ENCODE measurements at places on chromosomes 4 and X.

- DNase-seq: no peak
These were observed 19.8 kb upstream of the PPARGC1A start for GRCh38 chr4:23909671-23910070.

- no peak for DNase-seq
These were observed 566.7 kb upstream of the TENM3 start for GRCh38 chr4:181676546-181676945.

- no peak for DNase-seq
These were observed 74.3 kb upstream of the IQCM start for GRCh38 chr4:149889991-149890390.

DNA sequence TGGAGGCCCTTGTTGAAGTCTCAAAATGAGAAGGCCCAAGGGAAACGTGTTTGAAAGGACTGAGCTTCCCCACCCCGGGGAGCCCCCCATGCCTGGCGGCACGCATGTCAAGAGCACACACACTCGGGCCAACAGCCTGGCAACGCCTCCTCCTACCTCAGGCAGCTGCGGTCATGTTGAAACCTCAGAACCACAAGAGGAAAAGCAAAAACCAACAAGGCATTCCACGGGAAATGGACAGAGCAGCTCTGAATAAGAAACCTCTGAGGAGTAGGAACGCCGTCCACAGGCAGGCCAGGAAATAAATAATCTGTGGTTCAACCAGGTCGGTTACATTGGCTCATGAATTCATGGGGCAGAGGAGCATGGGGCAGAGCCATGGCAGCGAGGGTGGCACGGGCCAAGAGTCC is 95.7 kb upstream of the AFAP1 start:
- peak; percentile 38 for DNase-seq

- DNase-seq: no peak
These were observed 12.9 kb upstream of the ZCCHC4 start for GRCh38 chr4:25299476-25300203.

- DNase-seq: no peak
These were observed 118.9 kb downstream of the SORCS2 start for GRCh38 chr4:7311205-7311604.

- no peak for DNase-seq
These were observed 26.0 kb upstream of the ELF2 start for GRCh38 chr4:139202991-139203390.

GRCh38 chr4:145804116-145804515 is 124.2 kb downstream of the C4orf51 start:
- DNase-seq: peak; percentile 82

- no peak for DNase-seq
These were observed 42.2 kb downstream of the ACOX3 start for GRCh38 chr4:8398347-8398746.

DNA sequence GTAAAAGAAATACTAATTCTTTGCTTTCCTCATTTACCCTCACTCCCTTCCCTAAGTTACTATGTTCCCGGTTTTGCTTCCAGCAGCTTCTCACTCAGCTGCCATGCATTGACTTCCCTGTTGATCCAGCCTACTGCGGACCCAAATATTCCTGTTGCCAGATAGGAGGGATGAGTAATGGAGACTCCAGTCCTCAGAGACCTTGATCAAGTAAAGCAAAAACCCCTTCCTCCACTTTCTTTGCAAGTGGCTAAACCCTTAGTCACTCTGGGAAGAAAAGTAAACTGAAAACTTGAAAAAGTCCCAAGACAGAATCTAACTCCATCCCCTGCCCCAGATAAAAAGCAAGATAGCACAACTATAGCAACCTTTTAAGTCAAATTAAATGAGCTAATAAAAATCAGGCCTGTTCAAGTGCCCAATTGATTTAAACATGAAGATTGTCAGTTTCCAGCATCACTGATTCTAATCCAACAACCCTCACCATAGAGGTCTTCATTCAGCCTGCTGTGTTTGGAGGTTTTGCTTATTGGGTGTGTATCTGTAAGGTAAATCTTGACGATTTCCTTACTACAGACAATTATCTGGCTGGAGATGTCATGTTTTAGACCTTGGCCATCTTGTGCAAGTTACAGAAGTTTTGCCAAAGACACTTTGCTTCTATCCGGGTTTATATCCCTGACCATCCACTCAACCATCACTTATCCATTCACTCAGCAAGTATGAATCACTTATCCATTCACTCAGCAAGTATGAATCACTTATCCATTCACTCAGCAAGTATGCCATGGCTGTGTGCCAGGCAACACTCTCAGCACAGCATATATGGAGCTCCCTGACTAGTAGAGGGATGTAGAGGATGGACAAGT is 17.6 kb downstream of the FGFBP1 start:
- DNase-seq: peak; percentile 88

GRCh38 chrX:52923781-52924241 is 26.7 kb downstream of the FAM156B start:
- DNase-seq: peak; percentile 3

DNA sequence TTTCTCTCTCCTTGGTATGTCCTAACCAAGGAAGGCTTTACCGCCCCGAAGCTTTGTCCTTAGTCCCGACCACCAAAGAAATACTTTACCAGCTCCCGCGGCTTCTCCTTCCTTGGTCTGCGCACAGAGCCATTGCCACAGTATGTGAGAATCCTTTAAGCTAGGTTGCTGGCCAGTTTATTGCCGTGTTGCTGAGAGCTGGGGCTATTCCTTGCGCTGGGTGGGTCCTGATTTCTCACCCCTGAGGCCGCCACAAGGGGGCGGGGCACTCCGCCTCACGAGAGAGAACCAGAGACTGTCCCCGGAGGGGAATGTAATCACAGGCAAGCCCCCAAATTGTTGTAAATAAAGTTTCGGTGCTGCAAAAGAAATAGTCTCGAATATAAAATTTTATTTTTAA is 331.0 kb upstream of the PCDH10 start:
- no peak for DNase-seq

GRCh38 chr4:73451981-73452747 is 16.1 kb downstream of the AFP start:
- DNase-seq: no peak

DNA sequence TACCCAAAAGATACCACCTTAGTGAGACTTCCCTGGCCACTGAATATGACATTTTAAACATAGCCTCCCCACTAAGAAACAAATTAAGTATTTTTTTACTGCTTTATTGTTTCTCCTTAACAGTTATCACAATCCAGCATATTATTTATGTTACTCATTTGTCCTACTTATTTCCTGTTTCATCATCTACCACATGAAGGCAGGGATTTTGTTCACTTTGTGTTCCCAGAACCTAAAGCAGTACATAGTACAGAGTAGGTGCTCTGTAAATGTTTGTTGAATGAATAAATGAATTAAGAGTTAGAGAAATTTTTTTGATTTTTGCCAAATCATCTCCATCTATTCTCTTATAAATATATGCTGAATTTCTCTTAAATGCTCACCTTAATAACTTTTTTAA is 318.4 kb upstream of the GIMD1 start:
- DNase-seq: no peak

Measured in AG08395 (cell line).